Fibroblast of skin of back (primary cell): ENCODE measurements at places on chromosomes 7 and 10.

DNA sequence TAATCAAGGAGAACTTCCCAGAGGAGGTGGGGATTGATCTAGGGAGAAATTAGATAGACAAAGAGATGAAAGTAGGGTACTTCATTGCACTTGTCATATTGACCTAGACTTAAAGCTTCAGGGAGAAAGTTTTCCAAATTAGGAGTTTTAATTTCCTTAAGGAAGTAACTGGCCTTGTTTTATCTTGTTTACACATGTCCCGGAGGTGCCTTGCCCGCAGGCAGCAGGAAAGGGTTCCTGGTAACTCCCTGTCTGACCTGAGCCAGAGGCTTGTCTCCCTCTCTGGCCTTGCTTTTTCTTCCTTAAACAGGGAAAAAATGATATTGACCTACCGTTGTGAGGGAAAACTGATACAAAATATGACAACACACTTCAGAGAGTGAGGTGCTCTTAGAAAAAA lies 181.6 kb downstream of the EVX1 start:
- DNase-seq = no peak

DNA sequence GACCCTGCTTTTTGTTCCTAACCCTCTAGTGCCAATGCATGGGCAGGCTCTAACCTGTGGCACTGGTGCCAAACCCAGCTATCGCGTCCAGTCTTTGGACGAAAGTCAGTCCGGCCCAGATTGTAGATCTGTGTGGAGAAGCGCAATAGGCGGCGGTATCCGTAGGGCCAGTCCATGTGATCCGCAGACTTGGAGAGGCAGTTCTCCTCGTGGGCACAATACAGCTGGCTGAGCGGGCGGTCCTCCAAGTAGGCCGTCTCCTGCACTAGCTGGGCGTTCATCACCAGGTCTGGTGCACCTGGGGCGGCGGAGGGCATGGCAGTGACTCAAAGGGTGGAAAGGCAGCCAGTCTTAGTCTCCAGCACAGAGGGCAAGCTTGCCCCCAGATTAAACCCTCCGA lies 14.5 kb downstream of the LOXL4 start:
- no peak for DNase-seq

- no peak for DNase-seq
These were observed 10.2 kb upstream of the ZNF467 start for GRCh38 chr7:149783386-149784250.

DNA sequence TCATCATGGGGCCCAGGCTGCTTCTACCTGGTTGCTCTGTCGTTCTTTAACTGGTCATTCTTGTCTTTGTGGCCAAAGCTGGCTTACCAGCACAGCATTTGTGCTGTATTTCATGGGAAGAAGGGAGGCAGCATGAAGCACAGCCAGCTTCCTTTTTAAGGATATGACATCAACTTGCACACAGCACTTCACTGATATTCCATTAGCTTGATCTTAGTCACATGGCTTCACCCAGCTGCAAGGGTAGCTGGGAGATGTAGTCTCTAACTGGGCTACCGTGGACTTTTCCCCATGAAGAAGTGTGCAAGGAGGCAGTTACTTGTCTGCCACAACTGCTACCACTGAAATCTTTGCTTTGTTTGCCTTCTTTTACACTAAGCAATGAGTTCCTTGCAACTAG lies 525.2 kb downstream of the LRMDA start:
- peak; percentile 36 for DNase-seq

DNA sequence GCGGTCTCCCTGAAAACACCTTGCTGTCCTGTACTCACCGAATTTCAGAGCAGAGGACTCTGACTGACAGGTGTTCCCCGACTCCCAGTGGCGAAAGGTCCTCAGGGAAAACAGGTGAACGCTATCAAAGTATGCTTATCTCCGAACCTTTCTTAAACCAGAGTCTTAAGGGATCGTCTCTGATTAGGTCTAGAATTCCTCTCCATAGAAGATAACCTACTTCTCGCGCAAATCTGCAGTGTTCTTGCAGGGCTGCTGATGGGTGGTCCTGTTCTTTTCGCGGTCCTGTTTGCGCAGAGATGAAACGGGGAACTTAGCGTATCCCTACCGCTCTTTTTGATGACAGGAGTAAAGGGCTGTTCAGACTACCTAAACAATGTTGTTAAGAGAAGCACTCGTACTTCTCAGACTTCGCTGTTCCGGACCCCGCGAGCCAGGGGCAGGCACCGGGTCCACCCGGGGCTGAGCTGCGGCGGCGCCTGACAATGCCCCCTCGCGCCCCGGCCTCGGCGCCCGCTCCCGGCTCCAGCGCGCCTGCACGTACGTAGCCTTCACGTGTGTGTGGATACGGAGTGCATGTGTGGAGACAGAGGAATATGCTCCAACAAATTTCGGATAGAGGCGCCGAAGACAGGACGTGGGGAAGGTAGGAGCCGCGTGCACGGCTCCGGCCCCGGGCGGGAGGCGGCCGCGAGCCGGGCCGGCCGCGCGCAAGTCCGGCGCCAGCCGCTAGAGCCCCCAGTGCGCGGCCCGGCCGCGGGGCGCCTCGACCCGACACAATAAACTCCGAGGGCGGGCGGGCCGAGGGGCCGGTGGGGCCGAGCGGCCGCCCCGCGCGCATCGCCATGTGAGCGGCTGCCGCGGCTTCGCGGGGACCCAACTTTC lies 766 bp upstream of the ZMYND11 start:
- DNase-seq = peak; percentile 50

DNA sequence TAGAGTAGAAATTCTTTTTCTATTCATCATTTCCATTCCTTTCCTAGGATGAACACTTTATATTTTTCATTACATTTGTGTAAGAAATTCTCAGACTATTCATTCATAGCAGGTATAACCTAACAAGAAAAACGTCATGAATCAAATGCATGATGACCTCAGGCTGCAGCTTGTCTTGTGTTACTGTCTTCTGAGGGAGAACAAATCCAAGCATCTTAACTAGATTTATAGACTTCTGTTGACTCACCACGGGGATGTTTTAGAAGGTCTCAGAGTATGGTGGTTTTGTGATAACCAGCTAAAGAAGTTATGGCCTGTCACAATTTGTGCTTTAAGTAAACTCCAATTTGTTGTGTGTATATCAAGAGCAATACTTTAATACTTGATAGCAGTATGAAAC lies 102.7 kb downstream of the ANKRD7 start:
- DNase-seq = no peak

DNA sequence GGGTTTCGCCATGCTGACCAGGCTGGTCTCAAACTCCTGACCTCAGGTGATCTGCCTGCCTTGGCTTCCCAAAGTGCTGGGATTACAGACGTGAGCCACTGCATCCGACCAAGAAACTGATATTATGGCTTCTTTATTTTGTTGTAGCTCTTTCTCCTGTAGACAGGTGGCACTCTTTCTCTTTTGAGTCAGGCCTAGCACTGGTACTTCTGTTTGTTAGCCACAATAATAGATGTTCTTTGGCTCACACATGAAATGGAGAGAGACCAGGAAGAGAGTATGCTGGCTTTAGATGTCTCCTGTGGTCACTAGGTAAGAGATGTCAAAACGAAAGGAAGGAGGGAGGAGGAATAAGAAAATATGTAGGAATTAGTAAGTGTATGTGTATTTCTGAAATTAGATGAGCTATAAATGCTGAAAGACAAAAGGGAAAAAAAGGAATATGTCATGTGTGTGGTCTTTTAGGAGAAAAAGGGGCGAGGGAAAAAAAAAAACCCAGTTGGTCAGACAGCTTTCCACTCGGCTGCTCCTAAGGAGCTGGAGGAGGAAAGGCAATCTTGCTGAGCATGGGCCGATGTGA lies 78.7 kb downstream of the CLEC2L start:
- DNase-seq = peak; percentile 39

DNA sequence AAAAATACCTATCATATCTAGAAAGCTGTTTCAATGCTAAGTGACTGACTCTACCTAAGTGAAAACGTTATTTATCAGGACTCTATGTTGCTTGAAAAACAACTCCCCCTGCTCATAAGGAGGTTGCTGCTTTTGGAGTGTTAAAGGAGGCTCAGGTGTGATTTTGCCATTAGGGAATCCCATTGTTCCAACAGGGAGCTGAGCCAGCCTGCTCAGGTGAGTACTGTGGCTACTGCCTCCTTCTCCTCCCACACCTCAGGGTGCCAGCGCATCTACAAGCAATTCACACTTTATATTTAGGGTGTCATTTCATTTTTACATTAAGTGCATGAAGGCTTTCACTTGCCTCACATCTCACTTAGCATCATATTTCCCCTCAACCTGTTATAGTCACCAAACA lies 84.7 kb downstream of the SEM1 start:
- no peak for DNase-seq

GRCh38 chr10:101772017-101772894 lies 3.7 kb downstream of the FGF8 start:
- no peak for DNase-seq

DNA sequence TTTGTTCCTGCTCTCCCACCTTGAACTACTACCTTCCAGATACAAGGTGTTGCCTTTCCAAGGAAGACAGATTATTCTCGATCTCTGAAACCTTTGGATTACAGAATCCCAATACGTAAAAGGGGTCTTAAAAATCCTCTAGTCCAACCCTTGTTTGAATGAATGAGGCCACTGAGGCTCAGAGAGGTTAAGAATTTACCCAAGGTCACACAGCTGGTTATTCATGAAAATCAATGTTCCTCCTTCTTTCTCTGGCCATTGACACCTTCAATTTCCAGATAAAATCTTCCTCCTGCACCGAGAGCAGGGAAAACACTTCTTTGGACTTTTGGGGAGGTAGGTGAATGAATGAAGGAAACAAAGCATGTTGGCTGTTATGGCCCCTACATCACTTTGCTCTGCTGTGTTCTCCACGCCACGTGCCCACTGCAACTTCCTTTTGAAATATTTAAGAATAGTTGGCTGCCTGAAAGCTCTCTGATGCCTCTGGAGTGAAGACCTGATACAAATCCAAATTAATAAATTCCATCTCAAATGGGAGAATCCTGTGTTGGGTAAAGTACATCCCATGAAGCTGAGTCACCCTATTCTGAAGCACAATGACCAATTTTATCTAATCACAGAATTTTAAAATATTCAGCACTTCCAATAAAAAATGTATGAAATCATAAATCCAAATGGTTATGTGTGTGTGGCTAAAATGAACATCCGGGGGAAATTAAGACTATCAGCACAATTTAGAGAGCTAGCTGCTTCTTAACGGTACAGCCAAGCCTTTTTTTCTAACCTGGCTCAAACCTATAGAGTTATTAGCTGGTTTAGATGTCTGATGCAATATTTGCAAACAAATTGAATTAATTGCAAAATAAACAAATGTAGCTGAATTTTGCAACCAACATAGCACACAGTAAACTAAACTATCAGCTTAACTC lies 7.3 kb downstream of the SVIL start:
- peak; percentile 74 for DNase-seq

DNA sequence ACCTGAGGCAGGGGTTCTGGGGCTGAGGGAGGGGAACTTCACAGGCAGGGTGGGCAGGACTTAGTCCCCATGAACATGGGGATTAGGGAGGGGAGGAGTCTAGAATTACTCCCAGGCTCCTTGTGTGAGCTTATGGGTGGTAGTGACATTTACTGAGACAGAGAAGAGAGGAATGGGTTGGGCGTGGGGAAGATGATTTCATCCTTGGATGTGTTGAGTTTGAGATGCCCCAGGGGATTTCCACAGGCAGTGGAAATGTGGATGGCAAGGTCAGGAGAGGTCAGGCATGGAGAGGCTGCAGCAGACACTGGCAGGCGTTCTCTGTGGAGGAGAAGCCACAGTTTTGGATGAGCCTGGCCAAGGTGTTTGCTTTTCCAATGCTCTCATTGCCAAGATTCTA lies 26.4 kb upstream of the GSDME start:
- DNase-seq = peak; percentile 30

GRCh38 chr10:110138197-110138812 lies 69.1 kb upstream of the MXI1 start:
- DNase-seq = peak; percentile 69

DNA sequence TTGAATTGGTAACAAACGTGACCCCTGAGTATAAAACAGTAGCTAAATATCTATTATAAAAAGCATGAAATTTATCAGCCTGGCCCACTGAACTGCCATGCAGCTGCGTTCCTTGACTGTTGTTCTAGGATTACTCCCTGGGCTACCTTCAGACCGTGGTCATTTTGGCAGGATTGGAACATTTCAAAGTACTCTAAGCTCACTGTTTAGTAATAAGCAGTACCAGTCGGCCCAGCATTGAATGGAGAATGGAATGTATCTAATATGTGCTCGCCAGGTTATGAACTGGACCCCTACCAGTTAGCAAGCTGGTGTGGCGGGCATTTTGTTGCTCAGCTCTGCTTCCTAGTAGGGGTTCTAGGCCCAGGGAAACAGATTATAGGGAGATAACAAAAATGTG lies 112.2 kb downstream of the SEMA3C start:
- no peak for DNase-seq

GRCh38 chr7:92765725-92766124 lies 70.6 kb downstream of the CDK6 start:
- peak; percentile 93 for DNase-seq

- no peak for DNase-seq
These were observed 44.1 kb downstream of the CHST3 start for GRCh38 chr10:72008096-72008981.

DNA sequence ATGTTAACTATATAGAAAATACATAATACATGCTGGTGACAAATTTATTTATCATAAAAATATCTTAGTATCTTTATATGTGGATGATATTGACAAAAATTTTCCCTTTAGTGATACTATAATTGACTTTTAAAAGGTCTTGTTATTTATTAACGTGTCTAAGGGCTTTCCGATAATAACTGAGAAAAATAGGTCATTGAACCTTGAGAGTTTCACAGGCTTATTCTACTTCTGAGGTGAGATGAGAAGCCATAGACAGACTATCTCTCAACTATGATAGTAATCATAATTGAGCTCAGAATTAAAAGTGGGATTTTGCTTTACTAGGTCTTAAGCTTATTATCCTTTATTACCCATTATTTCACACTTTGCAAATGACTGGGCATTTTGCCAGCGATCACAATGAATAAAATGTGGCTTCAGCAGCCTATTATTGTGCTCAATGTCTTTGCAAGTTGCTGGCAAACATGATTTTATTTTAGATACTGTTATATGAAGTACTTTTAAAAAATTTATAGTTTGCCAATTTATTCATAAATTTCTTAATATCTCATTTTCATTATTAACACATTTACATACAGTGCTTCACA lies 574.5 kb downstream of the ZWINT start:
- DNase-seq = no peak

GRCh38 chr10:9848981-9849380 lies 1168.7 kb upstream of the CELF2 start:
- DNase-seq = peak; percentile 34

GRCh38 chr7:22845221-22845834 lies 22.7 kb upstream of the TOMM7 start:
- no peak for DNase-seq

DNA sequence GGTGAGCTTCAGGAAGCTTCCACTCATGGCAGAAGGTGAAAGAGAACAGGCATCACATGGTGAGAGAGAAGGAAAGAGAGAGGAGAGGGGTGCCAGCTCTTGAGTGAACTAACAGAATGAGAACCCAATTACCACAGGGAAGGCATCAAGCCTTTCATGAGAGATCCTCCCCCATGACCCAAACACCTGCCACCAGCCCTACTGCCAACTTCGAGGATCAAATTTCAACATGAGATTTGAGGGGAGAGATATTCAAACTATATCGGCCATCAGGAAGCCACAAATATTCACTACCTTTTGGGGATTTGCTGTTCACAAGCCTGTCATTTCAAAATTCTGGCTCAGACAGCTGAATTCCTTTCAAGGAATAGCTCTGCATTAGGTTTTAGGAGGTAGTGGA lies 39.9 kb upstream of the SMNDC1 start:
- DNase-seq = no peak

GRCh38 chr10:131856441-131857094 lies 44.2 kb upstream of the PPP2R2D start:
- DNase-seq = no peak
